ENCODE measurements at places on chromosomes 2 and 18.

- no peak for DNase-seq
These were observed 1.1 kb downstream of the KANSL1L start for GRCh38 chr2:210170196-210170445.

DNA sequence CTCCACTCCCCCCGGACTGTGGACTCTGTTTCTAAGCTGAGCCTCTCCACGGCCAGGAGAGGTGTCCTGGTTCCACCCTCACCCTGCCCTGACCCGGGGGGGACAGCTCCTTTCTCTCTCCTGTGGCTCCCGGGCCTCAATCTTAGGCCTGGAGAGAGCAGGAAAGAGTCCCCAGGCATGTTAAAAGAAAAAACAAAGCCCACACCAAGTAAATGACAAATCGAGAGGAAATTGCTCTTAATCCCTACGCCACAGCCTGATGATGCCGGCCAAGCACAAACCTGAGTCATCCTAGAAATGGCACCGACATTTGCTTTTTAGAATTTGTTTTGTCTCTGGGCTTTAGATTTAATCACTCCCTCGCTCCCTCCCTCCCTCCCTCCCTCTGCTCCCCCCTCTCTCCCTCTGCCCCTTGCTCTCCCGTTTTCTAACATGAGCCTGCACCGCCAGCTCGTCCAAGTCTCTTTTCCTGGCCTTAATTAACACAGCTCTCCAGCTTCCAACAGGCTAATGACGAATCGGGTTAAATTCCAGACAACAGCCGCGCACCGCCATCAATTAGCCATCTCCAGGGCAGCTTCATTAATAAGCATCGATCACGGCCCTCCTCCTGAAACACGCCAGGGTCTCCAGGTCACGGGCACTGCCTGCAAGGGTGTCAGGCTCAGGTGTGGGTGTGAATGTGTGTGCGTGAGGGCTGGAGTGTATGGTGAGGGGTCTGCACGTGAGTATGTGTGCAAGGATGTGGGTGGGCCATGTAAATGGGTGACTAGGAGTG lies 230.8 kb downstream of the CELF4 start:
- DNase-seq = peak; percentile 72

GRCh38 chr2:99822474-99823207 lies 319.7 kb downstream of the AFF3 start:
- peak; percentile 58 for DNase-seq

- no peak for DNase-seq
These were observed 503.0 kb upstream of the KLHL29 start for GRCh38 chr2:22882011-22882410.

DNA sequence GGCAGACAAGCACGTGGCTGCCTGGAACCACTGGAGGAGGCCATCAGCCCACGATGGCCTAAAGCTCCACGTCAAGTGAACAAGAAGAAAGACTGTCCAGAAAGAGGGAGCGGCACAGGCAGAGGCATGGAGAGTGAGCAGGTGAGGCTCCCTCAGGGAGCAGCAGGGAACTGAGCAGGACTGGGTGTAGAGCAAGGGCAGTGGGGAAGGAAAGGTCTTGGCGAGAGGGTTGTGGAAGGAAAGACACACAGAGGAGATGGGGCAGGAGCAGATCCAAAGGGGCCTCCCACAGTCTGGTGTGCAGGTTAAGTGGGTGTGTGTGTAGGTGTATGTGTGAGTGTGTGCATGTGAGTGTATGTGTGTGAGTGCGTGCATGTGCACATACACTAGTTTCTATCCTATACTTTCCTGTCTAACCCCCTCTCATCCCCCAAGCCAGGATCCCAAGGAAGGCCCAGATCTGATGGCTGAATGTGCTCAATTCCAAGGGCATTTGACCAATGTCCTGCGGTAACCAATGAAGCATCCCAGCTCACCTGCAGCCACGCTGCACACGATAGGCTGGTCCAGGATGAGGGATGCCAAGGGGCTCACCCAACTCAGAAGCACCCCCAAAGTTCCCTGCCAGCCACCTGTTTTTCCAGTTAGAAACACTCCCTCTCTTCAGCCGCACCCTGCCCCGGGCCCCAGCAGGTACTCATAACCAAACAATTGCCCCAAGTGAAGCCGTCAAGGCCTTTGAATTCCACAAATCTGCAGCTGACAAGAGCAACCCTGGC lies 262.5 kb upstream of the RAB6C start:
- no peak for DNase-seq

- no peak for DNase-seq
These were observed 38.8 kb downstream of the G6PC2 start for GRCh38 chr2:168939918-168940317.

GRCh38 chr2:136059036-136059472 lies 58.9 kb downstream of the CXCR4 start:
- no peak for DNase-seq

- no peak for DNase-seq
These were observed 557.8 kb upstream of the LRATD1 start for GRCh38 chr2:14074691-14075090.

DNA sequence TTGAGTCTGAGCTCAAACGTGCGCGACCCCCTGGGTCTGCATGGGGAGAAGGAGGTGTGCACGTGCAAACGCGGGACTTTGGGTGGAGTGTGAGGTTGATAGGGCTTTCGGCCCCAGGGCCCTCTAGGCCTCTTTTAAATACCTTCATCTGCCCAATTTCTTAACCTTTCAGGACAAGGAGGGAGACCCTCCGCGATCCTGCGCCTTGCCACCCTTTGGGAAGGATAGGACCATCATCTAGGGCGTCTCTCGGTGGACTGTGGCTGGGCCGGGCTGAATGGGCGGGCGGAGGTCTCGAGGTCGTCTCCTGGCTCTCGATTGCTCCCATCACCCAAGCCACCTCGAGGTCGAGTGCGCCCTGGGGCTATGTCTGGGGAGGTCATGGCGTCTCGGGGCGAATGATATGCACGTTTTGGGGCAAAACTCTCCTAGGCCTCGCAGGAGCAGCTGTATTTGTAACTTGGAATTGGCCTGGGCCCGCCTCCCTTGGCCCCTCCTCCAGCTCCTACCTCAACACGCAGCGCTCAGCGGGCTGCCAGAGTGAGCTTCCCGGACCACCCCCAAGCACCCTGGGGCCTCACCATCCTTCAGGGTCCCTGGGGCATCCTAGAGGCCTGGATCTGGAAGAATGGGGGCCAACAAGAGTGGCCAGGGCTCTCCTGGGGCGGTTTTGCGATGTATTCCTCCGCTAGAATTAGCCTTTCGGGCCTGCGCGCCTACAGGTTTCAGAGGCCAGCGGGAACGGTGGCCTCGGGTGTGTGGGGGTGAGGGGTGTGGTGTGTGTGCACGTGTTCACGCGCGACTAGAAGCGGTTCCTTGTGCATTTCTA lies 8.7 kb upstream of the SIX3 start:
- no peak for DNase-seq

DNA sequence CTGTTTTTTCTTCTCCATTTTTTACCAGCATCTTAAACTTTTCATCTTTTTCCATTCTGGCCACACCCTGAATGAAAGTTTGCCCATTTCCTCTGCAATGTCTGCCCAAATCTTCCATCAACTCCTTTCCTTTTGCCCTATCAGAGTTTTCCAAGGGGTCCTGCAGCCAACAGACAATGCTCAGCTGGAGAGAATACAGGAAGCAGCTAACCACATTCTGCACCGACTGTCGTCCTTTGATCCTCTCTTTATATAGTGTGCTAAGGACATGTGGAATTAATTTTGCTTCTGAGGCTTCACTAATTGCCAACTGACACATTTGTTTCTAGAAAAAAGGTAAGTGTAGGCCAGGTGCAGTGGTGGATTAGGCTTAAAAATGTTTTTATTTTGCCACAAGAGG lies 50.5 kb upstream of the DLX2 start:
- no peak for DNase-seq

Measured in fibroblast of skin of scalp (primary cell).